Suprapubic skin (tissue), 4 donors: ENCODE measurements at places on chromosomes 12 and 14.

DNA sequence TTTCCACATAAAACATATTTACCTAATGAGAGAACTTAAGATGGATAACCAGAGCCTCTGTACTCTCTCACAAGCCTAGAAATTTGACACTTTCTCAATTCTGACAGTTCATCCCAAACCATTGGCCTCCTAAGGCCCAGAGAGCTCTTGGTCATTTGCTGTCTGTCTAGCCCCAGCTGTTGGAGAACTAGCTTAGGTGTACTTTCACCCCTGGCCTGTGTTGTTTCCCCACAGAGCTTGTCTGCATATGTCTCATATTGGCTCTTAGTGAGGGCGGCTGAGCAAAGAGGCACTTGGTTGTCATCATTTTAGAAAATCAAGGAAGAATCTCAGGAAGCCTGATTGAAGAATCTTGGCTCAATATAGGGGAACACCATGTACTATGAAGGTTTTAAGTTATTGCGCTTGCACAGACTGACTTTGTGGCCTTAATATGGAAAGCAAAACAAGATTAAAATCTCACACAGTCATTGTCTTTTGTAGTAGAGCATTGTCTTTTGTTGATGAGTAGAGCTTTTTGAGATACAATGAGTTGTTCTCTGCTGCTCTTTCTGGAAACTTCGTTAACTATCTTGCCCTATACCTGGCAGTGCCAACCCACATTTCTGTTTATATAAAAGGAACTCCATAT lies 324.6 kb downstream of the RAD51B start:
- DNase-seq = peak; percentile 76

- no peak for DNase-seq
Measured at GRCh38 chr14:54686871-54687749, 120.2 kb downstream of the SAMD4A start.

- DNase-seq = no peak
Measured at GRCh38 chr12:26334621-26335124, 139.3 kb downstream of the SSPN start.

- DNase-seq = no peak
Measured at GRCh38 chr12:112815589-112816321, 24.2 kb downstream of the RPH3A start.

DNA sequence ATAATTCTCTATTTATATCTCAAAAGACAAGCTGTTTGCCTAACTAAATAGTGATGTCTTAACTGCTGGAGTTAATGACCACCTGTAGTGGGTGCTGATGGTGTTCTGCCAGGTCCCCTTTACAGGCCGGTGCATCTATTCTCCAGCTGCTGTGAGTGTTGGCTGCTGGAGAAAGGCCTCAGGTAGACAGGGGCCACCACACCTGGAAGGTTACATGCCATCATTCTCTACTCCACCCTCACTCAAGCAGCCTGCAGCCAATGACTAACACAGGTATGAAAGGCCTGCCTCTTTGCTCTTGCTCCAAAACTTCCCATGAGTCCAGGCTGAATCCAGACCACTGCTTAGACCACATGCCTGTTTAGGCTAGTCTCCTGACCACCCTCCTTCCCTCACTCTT lies 73.9 kb downstream of the RPS6KA5 start:
- DNase-seq = no peak

GRCh38 chr12:10540776-10541205 lies 35.1 kb downstream of the EIF2S3B start:
- DNase-seq = no peak

- no peak for DNase-seq
Measured at GRCh38 chr12:1540690-1541089, 53.7 kb downstream of the FBXL14 start.

DNA sequence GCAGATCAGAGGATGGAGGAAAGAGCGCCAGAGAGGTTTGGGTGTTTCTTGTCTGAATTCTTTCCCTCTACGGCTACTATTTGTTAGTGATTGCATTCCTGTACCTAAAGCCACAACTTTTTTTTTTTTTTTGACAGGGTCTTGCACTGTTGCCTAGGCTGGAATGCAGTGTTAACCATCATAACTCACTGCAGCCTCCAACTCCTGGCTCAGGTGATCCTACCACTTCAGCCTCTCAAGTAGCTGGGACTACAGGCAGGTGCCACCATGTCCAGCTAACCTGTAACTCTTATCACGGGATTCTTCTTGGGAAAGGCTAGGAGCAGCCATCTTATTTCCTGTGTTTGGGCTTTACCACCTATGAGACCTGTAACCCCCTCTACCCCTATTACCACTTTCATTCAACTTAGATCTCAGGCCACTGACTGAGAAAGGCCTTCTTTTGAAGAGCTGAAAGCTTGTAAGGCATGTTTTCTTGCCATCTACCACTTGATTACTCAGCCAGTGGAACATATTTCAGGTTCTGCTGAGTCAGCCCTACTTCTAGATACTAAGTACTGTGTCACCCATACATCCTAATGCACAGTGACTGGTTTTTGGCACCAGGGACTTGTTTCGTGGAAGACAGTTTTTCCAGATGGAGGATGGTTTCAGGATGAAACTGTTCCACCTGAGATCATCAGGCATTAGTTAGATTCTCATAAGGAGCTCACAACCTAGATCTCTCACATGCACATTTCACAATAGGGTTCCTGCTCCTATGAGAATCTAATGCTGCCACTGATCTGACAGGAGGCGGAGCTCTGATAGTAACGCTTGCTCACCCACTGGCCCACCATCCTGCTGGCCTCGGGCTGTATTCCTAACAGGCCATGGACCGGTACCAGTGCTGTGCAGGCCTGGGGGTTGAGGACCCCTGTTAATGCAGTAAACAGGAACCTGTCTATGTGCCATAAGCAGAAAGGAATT lies 6.9 kb downstream of the VEZT start:
- DNase-seq = no peak

DNA sequence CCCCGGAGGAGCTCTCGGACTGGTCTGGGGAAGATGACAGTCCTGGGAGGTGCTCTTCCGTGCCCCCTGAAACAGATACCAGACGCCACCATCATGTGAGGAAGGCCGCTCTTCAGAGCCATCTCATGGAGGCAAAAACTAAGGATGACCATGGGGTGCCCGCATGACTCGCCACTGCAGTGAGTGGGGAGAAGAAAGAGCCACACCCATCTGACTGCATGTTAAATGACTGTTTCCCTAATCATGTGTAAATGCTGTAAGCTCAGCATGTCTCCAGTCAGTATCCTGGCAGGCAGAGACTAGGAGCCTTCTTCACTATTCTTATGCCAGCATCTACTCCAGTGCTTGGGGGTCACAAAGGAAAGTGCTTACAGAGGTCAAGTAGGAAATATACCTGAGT lies 4.0 kb downstream of the STON2 start:
- no peak for DNase-seq

DNA sequence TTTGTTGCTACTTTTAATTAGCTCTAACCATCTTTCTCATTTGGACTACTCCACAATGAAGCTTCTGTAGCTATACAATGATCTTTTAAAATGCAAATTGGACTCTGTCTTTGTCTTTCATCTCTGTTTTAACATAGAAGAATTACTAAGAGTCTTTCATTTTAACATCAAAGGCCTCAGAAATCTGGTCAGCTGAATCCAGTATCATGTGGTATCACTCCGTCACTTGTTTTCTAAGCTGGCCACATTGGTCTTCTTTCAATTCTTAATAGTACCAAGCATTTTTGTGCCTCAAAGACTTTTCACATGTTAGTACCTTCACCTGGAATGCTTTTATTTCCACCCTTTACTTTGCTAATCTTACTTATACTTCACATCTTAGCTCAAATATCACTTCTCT lies 95.5 kb upstream of the SLC16A7 start:
- no peak for DNase-seq

- DNase-seq = no peak
Measured at GRCh38 chr14:96894966-96895365, 97.8 kb downstream of the VRK1 start.

- no peak for DNase-seq
Measured at GRCh38 chr12:104130760-104131159, 7.2 kb downstream of the NFYB start.

DNA sequence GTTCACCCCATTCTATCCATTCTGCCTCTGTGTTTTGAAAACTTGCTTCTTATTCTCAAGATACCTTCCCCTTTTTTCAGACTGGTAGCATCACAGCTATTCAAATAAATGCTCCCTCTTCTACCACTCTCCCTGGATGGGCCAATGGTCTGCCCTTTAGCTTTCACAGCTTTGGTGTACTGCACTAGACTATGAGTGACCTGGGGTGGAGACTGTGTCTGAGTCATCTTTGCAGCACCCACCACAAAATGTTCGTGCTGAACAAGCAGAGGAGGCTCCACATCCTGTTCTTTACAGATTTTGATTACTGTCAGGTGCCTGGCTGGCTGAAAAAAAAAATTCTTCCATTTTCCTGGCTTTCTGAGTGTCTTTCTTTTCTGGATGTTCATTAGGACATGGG lies 1104.1 kb upstream of the TMEM132C start:
- no peak for DNase-seq

DNA sequence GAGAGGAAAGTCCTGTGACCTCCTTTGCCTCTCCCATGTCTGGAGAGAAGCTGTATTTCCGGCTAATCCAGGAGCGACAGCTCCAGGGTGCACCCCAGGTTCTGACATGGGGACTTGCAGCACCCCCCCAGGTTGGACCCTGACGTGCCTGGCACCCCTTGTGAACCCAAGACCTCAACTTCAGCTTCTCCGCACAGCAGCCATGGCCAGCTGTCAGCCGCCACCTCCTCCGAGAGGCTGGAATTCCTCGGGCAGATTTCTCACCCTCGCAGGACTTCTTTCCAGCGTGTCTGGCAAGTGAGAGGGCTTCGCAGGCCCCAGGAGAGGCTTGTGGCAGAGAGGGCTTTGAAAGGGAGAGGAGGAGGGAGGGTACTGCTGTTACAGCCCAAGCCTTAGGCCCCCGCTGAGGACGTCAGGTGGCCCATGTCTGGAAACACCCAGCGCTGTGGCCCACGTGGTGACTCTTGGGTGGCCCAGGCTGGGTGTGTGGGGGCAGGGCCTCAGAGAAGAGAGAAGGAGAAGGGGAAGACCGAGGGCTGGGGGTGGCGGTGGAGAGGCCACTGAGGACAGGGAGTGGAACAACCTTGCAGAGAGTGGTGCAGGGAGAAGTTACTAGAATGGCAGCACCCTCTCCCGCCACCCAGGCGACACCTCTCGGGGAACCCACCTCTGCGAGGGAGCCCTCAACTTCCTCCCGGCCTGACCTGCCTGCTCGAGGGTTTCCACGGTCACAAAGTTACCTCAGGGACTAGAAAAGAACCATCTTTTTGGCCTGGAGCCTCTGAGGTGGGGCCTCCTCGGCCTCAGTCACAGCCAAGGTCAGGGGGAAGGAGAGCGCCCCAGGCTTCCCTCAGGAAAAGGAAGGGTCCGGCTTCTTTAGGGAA lies 11.7 kb upstream of the RPS6KL1 start:
- DNase-seq = no peak

DNA sequence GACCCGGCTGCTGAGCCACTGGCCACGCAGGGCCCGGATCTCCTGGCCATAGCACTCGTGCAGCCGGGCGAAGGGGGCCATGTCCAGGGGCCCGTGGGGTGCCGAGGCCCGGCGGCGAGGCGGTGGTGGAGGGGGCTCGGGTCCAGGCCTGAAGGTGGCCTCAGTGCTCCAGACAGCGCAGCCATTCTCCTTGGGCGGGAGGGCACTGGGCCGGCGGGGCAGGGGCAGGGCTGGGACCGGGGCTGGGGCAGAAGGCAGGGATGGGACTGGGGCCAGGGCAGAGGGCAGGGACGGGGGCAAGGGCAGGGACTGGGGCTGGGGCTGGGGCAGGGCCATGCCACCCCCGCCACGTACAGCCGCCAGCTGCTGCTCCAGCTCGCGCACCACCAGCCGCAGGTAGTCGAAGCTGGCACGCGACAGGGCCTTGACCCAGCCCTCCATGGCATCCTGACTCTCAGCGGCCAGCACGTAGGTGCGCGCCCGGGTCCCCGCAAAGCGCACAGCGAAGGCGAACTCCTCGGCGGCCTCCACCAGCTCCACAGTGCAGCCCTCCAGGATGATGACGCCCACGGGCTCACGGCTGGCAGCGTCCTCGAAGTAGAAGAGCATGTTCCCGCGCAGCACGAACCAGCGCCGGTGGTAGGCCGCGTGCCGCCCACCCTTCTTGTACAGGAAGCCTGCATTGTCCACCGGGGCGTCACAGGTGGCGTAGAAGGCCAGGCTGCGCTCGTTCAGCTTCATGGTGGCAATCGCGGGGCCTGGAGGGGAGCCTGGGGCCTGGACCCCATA lies 6.0 kb downstream of the PHETA1 start:
- DNase-seq = no peak

GRCh38 chr14:53390008-53390407 lies 236.9 kb upstream of the DDHD1 start:
- DNase-seq = no peak

GRCh38 chr12:65597527-65597926 lies 226.8 kb upstream of the HMGA2 start:
- no peak for DNase-seq

DNA sequence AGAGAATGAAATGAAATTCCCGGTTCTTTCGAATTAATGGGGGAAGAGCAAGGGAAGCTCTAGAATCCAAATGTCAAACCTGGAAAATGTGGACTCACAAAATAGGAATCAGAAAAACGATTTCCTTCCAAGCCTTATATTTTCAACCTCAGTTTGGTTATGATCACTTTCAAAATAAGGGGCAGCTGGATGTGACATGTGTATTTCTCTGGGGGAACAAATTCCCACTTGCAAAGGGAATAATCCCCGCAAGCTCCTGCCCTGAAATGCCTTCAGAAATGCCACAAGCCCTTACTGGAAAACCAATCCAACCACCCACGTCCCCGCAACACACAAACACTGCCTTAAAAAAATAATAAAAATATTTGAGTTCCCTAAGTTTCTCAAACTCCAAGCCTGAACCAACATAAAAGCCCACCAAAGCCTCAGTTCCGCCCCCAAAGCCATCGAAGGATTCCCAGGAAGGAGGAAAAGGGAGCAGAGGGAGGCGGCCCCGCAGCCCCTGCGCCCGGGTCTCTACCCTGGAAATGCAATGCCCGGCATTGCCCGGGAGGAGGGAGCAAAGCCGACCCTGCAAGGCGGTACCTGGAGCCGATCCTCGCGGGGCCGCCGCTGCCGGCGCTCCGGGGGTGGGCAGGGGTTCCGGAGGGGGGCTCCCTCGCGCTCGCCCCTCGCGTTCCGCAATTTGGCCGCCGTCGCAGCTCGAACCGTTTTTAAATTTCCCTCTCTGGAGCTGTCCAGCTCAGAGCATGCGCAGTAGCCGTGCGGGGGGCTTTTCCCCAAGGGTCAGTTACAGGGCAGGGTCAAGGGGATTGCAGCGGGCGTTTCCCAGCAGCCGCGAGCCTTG lies at the start of gene FOXN4:
Gene FOXN4, minus strand, starts transcription at position 751 of the 847 bp plus-strand sequence. CDS start 963 bp downstream, outside the sequence.
- DNase-seq = no peak

- DNase-seq = no peak
Measured at GRCh38 chr12:56102683-56103065, 1.7 kb upstream of the PA2G4 start.

- no peak for DNase-seq
Measured at GRCh38 chr14:51781381-51781780, 79.0 kb upstream of the GNG2 start.

- DNase-seq = no peak
Measured at GRCh38 chr14:105536051-105536450, 9.7 kb downstream of the TMEM121 start.

- DNase-seq = no peak
Measured at GRCh38 chr14:69670093-69670492, 58.7 kb downstream of the SUSD6 start.
